ENCODE measurements at places on chromosomes 7 and 10.

DNA sequence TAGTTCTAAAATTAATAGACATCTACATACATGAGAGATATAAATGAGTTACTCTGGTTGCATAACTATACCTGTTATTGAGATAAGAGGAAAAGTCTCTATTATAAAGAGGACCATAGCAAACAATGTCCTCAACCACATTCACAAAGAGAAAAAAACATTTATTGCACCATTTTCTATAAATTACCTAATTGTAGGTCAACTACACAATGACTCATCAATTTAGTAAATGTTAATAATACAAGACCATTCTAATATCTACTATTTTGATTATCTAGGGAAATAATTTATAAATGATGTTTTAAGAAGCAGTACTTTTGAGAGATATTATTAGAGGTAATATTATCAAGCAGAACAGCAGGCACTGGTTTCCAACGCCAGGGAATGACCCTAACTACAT, 246.1 kb downstream of the AGMO start:
- DNase-seq, result no peak

DNA sequence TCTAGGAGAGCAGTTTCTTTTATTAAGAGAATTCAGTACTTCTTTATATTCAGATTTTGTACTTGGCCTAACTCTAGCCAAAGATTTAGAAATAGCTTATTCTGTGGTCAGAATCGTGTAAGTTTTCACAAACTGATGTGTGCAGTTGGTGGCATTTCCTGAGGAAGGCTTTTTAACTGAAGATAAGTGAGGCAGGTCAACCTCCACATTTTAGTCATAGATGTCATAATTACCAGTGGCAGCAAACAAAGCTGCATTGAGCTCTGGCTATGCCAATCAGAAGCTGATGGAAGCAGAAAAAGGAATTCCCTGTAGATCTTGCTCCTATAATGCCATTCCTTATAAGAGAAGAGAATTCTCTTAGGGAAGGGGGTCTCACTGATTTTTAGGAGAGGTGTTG, 141.3 kb upstream of the SP8 start:
- no peak for DNase-seq

- no peak for DNase-seq
Observed at GRCh38 chr10:85319826-85320225, 991.4 kb downstream of the CCSER2 start.

DNA sequence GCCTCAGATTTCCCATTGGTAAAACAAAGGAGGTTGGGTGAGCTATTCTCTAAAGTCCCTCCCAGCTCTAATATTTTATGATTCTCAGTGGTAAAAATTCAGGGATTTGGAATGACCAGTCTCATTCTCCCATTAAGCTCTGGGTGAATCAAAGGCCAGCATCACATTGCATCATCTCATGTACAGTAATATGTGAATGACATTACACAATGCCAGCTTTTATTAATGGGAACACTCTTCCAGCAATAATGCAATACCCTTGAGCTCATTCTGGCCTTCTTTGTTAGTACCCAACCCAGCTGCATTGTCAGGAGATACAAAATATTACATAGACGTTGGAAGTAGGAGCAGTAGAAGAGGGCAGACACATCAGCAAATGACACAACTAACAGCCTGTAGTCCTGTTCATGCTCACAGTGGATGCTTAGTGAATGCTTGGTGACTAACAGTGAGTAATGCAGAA, 100.0 kb upstream of the EGR2 start:
- no peak for DNase-seq

- no peak for DNase-seq
Observed at GRCh38 chr7:91180746-91181145, 83.5 kb upstream of the FZD1 start.

- DNase-seq, result no peak
Observed at GRCh38 chr10:119055472-119055871, 25.1 kb downstream of the EIF3A start.

DNA sequence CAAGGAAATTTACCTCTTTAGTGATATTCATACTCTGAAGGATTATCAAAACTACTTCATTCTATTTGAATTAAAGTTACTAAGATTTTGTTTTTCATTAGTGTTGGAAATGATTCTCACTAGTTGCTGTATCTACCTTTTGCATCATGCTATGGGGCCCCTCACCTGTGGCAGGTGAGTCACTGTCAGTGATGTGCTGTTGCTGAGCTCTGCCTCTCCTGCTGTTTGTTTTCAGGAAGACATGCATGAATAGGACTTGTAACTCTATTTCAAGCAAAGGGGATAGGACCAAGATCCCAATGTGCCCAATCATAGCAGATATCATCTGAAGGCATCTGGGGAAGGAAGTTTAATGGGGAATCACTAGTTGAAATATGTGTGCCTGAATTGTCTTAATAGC, 57.4 kb upstream of the AGR3 start:
- no peak for DNase-seq

- DNase-seq, result no peak
Observed at GRCh38 chr7:139661043-139661440, 116.8 kb downstream of the HIPK2 start.

DNA sequence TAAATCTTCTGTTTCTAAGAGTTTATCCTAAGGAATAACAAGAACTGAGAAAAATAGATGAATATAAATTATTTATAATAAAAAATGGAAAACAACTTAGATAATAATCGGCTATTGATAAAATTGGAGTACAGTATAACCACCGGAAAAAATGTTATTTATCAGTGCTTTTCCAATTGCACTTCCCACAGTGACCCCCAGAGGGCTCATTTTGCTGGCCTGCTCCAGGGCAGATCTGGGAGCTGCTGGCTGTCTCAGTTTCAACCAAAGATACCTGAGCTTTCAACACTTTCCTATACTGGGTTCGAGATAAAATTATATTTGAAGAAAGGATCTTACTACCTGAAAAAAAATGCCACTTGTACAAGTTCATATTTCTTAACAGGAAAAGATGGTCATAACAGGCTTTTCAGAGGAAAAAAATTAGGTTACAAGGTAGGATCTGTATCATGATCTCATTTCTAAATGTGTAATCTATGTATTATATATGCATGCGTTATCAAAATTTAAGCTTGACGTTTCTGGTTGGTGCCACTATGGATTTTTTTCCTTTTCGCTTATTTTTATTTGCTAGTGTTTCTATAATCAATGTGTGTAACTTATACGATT, 165.7 kb downstream of the NPSR1 start:
- peak; percentile 61 for DNase-seq

- no peak for DNase-seq
Observed at GRCh38 chr10:70321897-70322890, 38.4 kb upstream of the NPFFR1 start.

GRCh38 chr10:124560377-124561105, 98.9 kb downstream of the LHPP start:
- DNase-seq, result no peak

- DNase-seq, result no peak
Observed at GRCh38 chr10:78472551-78472890, 438.9 kb downstream of the RPS24 start.

GRCh38 chr10:7787150-7787856, 490 bp downstream of the KIN start:
- DNase-seq, result peak; percentile 13

GRCh38 chr7:38716397-38716796, 85.2 kb upstream of the AMPH start:
- DNase-seq, result no peak

DNA sequence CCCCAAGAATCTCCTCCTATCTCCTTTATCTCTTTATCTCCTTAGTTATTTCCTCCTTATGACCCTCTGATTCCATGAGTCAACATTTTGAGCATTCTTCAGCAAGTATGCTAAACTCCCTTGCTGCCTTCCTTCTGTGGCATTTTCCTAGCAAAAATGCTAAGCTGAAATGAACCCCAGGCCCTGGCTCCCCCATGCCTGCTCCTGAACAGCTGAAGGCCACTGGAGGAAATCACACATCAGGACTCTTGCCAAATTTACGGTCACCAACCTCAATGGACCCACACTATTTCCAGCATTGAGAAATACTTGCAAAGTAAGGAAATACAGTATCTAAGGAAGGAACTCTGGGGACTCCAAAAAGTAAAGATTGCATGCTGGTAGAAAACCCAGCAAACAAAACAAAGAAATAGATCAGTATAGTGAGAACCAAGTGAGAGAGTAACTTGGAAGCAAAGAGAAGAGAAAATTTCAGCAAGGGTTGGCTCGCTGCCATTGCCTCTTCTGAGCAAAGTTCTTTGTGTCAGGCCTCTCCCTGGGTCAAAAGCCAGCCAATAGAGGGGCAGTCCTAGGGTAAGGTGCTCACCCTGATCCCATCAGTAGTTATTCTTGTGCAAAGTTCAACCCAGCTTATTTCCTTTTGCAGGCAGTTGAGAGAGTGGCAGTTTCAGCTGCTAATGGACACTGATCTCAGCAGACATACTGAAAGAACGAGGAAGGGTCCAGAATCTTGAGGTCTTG, 5.1 kb upstream of the PLEKHS1 start:
- no peak for DNase-seq

GRCh38 chr10:1173091-1173490, 116.9 kb downstream of the WDR37 start:
- no peak for DNase-seq

- no peak for DNase-seq
Observed at GRCh38 chr7:23590529-23590928, 6.7 kb upstream of the CCDC126 start.

GRCh38 chr7:132533916-132534315, 42.4 kb downstream of the PLXNA4 start:
- DNase-seq, result no peak

- DNase-seq, result no peak
Observed at GRCh38 chr10:8873310-8873709, 818.8 kb downstream of the GATA3 start.

DNA sequence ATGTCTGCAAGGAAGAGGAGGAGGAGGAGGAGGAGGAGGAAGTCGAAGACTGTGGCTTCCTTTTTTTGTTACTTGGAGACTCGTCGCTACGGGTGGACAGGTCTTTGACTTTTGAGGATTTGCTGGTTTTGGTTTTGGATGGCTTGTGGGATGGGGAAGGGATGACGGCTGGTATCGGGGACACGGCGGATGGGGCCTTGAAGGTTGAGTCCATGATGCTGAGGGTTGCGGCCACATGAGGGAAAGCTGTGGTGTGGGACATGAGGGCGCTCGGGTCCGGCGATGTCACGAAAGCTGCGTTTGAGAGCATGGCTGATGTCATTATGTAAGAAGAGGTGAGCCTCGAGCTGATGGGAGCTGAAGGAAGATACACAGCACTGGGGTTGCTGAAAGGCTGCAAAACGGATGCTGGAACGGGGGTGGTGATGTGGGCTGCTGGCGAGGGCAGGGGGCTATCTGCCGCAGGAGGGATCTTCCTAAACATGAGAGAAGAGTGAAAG, 33.1 kb upstream of the EFCAB10 start:
- DNase-seq, result no peak

DNA sequence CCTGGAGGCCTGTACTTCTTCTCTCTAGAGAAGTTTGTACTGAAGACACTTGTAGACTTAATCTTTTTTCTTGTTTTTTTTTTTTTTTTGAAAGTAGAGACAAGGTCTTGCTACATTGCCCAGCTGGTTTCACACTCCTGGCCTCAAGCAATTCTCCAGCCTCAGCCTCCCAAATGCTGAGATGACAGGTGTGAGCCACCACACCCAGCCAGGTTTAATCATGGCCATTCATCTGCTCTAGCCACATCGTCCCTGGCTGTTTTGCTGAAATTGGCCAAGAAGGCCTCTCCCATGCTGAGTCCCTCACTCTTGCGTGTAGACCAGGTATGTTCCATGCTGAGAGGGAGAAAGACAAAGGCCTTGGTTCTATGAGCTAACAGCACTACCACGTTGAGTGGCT, 176.2 kb downstream of the JCAD start:
- no peak for DNase-seq

GRCh38 chr7:16754856-16755317, 1.3 kb downstream of the TSPAN13 start:
- no peak for DNase-seq

GRCh38 chr10:52599551-52600200, 172.9 kb downstream of the MBL2 start:
- DNase-seq, result no peak

GRCh38 chr10:23917251-23917840, 291.6 kb upstream of the KIAA1217 start:
- no peak for DNase-seq

DNA sequence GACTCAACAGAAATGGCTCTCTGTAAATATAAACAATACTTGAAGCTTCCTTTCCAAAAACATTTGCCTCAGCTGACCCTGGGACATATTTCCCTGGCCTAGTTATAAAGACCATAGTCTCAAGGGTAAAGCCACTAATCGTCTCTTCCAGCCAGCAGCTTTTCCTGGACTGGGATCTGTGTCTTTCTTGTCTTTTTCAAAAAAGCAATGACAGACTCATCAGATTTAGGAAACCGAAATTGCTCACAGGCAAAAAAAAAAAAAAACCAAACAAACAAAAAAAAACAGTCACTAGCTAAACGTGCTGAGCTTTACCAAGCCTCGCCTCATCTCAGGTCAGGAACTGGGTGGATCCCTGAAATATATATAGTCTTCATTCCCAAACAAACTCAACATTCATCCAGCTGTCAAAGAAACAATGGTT, 23.5 kb downstream of the STN1 start:
- DNase-seq, result no peak

GRCh38 chr10:1264001-1264400, 207.8 kb downstream of the WDR37 start:
- no peak for DNase-seq

DNA sequence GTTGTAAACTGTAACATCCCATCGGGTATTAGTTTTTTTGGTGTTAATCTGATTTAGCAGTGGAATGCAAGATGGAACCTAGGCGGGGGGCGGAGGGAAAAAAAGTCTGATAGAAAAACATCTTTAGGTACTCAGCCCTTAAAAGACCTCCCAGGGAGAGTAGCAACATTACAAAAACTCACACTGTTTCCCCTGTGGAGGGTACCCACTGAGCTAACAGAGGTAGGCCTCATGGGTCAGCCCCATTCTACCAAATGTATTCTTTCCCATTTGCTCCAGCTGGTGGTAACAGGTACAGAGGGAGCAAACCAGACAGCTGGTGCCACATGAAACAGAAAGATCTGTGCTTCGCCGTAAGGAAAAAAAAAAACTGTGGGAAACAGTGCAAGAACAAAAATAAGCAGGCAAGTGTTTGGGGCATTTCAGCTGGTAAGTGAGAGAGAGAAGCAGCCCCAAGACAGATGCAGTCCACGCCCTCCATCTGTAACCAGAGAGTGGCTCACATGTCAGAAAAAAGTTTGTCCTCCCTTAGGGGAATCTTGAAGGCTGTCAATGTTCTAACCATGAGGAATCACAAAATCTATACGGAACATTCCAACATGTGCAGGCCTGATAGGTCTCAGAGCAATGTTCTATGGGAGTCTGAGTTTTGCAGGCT, 65.3 kb downstream of the HOXA1 start:
- DNase-seq, result no peak

DNA sequence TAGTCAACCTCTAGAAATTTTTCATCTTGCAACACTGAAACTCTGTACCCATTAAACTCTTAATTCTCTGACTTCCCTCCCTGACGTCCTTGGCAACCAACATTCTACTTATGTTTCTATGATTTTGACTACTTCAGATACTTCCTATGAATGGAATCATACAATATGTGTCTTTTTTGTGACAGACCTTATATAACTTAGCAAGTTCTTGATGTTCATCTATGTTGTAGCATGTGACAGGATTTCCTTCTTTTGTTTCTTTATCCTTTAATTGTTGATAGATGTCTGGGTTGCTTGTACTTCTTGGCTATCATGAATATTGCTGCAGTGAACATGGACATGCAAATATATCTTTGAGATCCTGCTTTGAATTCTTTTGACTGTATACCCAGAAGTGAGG, 240.8 kb downstream of the ADK start:
- no peak for DNase-seq
